Stimulated activated CD8-positive, alpha-beta memory T cell treated with anti-CD3 and anti-CD28 coated beads, Interleukin-4, amount 100 ng/mL, for 1 hour (primary cell): ENCODE measurements at places on chromosomes 12 and 14.

GRCh38 chr12:120316798-120317223, 10.8 kb downstream of the PLA2G1B start:
- DNase-seq: no peak

DNA sequence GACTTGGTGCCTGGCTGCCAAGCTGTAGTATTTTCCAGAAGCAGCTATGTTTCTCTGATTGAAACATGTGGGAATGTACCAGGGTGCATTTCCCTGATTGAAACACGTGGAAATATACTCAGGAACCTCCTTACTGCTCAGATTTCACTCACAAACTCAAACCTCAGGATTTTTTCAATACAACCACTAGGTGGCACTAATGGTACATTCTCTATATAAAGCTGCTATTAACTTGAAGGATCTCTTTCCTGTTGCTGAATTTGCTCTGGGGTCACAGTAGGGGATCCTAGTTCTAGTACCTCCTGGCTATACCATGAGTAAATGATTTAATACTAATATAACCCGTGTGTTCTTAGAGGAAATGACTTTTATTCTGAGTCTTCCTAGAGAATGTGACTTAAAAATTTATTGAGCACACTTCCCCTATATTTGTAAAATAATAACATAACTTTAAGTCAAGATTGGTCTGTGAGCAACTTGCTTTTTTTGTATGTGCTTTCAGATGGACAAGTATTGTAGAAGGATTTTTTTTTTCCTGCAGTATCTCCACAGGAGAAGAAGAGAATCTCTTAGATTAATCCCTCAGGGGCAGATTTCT, 173.8 kb upstream of the MIS18BP1 start:
- no peak for DNase-seq

GRCh38 chr12:54159140-54159539, 29.6 kb downstream of the SMUG1 start:
- DNase-seq: no peak

- DNase-seq: no peak
Measured at GRCh38 chr12:108802101-108802961, 55.1 kb downstream of the SSH1 start.

- no peak for DNase-seq
Measured at GRCh38 chr14:42190744-42191143, 584.1 kb downstream of the LRFN5 start.

DNA sequence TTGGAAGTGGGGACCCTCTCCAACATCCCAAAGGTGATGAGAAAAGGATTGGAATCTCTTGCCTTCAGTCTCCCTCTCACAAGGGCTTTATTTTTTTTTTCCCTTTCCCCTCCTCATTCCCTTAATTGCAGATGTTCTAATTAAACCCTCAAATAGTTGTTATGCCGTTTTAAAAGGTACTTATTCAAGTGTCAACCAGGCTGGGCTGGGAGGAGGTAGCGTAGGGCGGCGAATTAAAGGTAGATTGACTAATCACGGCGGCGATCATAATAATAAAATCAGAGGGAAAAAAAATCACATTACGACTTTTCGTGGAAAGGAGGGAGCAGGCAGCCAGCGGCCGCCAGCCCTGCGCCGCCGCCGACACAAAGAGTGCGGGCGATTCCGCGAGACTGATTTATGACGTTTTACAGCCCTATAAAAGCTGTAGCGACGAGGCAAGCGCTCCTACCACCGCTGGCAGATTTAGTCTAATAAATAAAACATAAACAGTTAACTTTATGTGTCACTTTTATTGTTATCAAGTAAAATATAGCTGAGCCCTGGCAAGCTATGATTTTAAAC, 1.7 kb upstream of the HOXC4 start:
- DNase-seq: no peak

DNA sequence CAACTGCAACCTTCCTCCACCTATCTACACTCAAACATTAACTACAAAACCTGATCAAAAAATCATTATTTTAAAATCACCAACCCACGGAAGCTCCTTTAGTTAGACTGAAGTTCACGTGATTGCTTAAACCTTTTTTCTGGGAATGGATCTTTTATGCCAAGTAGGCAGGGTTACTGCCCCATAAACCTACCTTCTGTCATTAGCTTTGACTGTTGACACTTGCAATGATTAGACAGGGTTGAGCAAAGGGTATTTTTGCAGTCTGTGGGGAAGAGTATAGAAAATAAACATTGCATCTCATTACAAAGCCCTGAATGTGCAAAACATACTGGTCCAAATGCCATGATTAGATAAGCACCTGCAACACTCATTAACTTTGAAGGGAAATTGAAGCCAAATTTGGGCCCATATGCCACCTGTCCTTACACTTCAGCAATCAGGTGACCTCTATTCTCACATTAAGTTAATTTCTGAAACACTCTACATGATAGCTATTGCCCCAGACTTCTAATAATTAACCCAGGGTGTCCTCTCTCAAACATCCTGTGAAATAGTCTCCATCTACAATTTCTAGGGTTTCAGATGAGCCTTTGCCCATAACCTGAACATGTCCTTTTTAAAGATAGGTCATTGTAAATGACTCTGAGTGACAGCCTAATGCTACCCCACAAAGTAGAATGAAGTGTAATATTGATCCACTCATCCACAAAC, 156.0 kb upstream of the PLEKHG7 start:
- no peak for DNase-seq

DNA sequence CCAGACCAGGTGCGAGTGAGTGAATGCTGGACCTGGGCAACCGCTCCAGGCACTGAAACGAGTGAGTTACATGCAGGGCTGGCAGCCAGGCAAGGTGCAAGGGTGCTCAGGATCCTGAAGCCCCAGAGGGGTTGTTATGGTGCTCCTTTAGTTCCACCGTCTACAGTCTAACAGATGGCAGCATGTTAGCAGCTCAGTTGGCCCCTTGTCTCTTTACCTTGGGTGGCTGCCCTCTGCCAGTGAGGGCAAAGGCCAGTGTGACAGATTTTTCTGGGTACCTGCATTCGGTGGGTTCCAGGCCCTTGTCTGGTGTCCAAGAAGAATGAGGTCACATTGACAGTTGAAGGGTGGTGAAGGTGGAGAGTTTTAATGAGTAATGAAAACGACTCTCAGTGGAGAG, 106.8 kb downstream of the SLCO1B3 start:
- DNase-seq: no peak

- no peak for DNase-seq
Measured at GRCh38 chr12:56137853-56138571, 9.9 kb downstream of the ESYT1 start.

DNA sequence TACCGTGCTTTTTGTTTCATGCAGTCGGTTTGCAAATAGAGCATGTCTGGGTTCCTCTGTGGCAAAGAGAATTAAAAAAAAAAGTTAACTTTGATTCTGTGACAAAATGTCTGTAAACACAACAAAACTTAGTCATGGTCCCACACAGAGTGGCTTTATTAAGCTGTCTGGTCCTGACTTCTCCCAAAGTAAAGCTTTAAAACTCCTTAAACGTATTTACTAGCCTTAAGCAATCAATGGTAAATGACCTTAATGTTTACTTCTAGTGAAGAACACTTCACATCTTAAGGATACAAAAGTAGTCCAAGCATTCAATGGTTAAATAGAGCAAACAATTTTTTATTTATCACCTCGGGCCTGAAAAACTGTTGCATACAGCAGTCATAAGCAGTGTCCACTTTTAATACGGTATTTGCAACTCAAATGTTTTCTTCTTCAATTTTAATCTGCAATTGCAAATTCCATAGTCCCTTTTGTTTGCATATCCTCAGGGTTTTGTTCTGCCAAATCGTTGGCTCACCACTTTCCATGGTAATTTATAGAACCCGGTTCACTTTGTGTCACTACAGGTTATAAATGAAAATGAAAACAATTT, 453.0 kb upstream of the MIS18BP1 start:
- DNase-seq: no peak

DNA sequence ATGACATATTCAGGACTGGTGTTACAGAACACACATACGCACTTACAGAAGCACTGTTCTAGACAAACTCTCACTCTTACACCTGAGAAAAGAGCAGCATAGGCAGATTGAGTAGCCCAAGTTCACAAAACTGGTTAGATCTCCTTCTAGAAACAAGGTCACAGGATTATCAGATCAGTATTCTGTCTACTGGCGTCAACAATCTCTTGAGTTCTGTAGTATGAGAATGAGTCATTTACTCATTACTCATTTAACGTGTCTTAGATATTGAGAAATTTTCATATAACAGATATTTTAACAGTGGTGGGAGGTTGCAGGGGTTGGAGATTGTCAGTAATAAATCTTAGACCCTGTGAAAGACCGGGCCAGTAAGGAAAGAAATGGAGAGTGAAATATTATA, 2.8 kb upstream of the TSPAN8 start:
- DNase-seq: no peak

GRCh38 chr12:116476227-116476822, 82.9 kb upstream of the MAP1LC3B2 start:
- DNase-seq: no peak

- DNase-seq: no peak
Measured at GRCh38 chr14:31930493-31931240, 146.4 kb upstream of the ARHGAP5 start.

DNA sequence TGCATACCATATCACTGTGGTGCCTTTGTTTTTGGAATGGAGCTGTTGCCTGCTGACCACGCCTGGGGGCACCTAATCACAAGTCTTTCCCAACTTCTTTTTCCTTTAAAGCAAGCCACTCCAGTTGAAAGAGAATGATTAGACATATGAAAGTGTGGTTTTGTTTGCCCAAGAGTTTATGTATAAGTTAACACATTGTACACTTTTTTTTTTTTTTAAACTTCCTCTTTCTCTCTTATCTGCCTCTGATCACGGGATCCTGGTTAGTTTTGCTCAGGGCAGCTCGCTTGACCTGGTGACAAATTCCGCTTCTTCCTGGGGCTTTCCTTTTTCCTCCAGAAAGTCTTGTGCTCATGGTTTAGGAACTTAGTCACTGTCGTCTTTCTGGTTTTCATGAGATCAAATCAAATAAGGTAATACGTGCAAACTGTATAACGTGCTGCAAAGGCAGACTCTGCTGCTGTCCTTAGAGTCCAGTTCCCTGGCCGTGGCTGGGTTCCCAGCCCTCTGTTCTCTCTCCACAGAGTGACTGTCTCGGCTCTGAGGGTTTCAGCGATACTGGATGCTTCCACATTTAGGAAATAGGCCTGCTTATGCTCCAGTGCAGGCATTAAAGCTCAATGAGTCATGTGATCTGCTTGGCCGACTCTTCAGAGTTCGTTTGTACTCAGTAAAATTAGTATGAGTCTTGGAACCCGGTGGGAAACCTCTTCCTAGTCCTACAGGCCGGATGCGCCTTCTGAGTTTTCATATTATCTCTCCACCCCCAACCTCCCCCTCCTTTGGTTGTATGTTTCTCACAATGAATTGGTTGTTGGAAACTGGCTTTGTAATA, 15.2 kb downstream of the RASSF3 start:
- DNase-seq: no peak

DNA sequence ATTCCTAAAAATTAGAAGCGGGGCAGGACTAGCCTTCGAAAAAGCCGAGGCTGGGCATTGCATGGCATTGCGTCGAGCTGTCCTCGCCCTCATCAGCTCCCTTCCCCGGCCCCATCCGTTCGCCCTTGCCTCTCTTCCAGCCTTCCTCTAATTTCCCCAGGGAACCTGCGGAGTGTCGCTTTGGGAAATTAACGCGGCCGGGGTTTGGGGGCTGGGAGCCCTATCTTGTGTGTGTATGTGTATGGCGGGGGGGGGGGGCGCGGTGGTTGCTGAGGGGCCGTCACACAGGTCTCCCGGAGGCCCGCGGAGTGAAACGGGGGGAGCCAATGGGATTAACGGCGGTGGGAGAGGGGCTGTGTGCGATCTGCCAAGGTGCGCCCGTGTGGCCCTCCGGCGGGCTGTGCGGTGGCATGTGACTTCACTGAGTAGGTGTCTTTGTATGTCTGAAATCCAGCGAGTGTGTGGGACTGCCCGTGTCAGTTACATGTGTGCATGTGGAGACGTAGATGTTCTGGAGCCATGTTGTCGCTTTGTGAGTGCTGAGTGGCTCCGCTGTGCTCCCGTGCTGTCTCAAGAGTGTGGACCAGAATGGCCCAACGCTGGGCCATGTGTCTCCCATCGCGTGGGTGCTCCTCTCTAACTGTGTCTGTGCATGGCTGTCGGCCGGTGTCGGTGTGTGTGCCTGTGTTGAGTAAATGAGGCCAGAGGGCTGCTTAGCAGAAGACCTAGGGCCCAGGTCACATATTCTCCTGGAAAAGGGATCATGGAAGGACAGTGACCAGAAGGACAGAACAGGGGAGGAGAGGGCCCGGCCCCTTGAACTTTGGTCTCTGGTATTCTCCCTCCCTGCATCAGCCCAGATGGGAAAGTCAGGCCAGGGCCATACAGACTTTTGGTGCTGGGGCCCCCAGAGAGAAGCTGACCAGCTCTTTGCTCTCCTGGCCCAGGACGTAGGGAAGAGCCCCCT, 1.5 kb downstream of the PTMS start:
- DNase-seq: no peak

GRCh38 chr12:50265770-50266524, 17.4 kb downstream of the LIMA1 start:
- no peak for DNase-seq

DNA sequence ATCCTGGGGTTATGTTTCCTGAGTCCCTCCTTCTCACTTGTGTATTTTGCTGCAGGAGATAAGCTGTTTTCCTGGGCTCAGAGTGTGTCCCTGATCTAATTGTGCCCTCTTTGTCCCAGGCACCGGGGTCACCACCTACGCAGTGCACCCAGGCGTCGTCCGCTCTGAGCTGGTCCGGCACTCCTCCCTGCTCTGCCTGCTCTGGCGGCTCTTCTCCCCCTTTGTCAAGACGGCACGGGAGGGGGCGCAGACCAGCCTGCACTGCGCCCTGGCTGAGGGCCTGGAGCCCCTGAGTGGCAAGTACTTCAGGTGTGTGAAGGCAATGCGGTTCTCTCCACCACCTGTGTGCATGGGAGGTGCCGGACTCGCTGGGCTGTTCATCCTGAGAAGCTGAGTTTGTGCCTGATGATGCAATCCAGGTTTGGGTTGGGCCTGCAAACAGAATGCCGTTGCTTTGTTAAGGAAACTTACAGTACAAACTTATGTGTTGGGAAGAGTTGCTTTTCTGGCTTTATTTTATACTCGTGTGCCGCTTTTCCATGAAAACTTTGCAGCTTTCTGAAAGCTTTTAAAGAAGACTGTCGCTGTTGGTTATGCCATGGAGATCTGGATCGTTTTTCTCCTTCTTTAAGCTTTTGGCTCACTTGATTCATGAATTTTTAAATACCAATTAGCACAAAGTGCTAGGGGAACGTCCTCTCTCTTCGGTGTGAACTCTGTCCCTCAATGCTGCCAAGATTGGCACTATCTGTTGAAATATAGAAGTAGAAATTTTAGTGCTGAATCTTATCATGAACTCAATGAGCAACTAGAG, 27.6 kb downstream of the RDH12 start:
- no peak for DNase-seq

DNA sequence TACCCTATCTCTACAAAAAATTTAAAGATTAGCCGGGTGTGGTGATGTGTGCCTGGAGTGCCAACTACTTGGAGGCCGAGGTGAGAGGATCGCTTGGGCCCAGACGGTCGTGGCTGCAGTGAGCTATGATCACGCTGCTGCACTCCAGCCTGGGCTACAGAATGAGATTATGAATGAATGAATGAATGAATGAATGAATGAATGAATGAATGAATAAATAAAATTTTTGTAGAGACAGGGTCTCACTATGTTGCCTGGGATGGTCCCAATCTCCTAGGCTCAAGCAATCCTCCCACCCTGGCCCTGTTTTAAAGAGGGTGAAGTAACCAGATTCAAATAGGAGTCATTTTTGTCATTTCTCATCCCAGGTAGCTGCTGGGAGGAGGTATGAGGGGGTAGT, 176.2 kb upstream of the HIF1A start:
- no peak for DNase-seq
